Heart left ventricle (tissue), 16 donors: ENCODE measurements at places on chromosomes 12 and 14. TPM values are rescaled to one million over a fixed set of nuclear protein-coding genes. Genes with fewer than 3 reads are reported as not detected.

DNA sequence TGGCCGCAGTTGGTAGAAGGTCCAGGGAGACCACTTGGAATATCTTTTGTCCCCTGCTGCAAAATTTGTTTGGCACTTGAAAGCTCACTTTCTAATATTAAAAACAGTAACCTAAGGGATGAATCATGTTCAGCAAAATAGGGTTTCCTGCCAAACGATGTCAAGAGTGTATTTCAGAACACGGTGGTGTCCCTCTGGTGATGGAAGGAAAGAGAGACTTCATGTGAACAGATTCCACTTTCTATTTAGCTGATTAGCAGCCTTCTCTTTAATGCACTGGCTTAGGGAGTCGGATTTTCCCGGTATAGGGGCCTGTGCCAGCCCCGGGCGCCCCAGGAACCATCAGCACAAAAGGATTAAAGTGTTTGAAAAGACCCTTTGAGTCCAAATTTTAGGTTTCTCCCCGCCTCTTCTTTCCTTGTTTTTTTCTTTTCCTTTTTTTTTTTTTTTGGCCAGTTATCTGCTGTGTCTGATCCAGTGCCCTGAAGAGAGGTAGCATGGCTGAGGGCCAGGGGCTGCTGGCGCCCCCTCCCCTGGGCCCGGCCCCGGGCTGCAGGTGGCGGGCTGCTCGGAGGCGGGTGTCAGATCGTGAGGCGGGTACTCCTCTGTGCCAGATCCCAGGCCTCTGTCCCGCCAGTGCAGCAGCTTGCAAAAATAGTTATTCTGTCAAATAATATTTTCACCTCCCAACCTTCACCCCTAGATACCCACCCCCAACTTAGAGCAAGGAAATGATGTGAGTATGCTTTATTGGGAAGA, 88.3 kb downstream of the TESC start:
- no peak for DNase-seq

- DNase-seq, result no peak
These were observed 85.8 kb downstream of the TNFAIP2 start for GRCh38 chr14:103209054-103209453.

GRCh38 chr12:79537675-79538074, 153.1 kb downstream of the PAWR start:
- no peak for DNase-seq

SFSWAP gene
- polyA plus RNA-seq, result 17.3 TPM

ARF3 gene
- 40.1 TPM for polyA plus RNA-seq

KRT83 gene
- not detected for polyA plus RNA-seq

DNA sequence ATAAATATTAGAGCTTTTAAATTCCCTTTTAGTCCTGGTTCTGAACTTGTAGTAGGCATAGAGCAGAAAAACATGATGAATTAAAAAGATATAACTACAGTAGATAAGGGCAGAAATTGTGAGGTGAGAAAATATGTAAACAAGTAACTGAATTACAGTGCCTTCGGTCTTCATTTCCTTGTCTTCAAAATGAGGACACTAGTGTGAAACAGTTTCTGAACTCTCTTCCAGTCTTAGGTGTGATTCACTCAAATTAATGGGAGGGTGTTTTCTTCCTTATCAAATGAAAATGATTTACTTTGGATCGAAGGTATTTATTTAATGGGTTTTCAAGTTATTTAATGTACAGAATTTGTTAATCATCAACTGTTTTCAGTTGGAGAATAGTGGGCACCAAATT, 1.5 kb downstream of the FGD4 start:
- no peak for DNase-seq

BCL2L14 gene
- polyA plus RNA-seq, result not detected

DNA sequence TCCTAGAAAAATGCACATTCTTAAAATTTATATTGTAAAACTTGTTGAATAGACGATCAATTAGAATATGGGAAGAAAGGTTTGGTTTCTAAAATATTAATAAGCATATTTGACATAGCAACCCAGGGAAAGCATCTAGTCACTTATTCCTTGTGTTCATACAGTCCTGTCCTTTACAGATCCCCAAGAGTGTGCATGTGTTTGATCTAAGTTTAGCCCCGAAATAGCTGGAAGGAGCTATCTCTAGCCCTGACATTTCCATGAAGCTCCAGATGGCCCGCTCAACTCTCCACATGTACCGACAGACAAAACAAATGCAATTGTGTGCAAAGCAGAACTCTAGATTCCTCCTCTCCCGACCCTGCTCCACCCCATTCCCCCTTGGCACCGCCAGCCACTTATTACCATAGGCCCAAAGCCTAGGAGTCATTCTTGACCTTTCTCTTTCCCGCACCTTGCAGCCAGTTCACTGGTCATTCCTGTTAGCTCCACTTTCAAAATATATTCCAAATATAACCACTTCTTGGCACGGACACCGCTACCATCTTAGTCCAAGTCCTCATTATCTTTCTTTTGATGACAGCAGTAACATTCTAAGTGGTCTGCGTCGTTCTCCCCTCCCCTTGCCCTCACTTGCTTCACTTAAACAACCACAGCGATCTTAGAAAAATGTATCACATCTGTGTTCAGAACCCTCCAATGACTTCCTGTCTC, 45.4 kb upstream of the GZMB start:
- DNase-seq, result no peak

DNA sequence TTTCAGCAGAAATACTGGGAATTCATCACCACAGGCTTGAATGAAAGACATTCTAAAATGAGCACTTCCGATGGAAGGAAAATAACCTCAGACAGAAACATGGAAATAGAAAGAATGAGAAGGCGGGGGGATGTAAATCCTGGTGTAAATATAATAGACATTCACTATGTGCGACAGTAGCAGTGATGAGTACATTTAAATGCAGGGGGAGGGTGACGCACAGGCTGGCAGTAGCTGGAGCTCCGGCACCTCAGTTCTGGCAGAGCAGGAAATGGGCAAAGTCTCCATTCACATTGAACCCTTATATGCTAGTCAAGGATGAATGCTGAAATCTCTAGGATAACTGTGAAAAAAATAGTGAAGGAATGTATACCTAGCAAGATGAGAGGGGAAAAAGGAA, 172.7 kb upstream of the C14orf180 start:
- DNase-seq, result no peak

- DNase-seq, result peak; percentile 7
These were observed 702.7 kb downstream of the TMTC2 start for GRCh38 chr12:83389237-83389996.

GRCh38 chr12:1925684-1926006, 7.2 kb upstream of the CACNA2D4 start:
- DNase-seq, result no peak

DNA sequence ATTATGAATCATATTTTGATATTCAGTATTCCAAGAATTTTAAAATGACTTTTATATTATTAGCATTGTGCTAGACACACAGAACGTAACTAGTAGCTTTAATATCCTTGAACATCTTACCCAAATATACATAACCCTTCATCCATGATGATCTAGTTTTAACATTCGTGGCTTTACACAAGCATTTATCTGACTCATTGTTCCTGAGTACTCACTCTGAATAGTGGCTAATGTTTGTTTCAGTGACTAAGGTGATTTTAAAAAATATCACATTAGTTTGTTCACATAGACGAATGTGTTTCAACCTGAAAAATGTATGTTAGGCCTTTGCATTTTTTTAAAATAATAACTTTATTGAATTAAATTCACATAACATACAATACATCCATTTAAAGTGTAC, 80.0 kb upstream of the PTPRQ start:
- no peak for DNase-seq

DNA sequence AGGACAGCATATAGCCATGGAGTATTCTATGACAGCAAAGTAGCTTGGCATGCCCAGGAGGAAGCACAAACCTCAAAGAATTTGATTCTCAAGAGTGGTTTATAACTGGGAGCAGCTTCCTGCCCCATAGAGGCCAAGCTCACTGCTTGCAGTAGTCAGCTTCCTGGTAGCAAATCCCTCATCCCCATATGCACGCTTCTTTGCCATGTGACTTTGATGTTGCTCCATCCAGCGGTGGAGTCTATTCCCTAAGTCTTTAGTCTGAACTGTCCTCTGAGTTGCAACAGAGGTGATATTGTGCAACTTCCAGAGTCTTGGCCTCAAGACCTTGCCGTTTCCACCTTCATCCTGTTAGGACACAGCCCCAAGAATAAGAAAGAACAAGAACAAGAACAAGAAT, 996.8 kb upstream of the TMEM132C start:
- no peak for DNase-seq

LHX5 gene
- not detected for polyA plus RNA-seq
